ENCODE measurements at places on chromosomes 11 and 22.
A peak's percentile ranks its signal among the peaks of the same experiment; 100 is the strongest.

- no peak for DNase-seq
Observed at GRCh38 chr22:40958299-40958698, 7.1 kb downstream of the RBX1 start.

- no peak for DNase-seq
Observed at GRCh38 chr11:64665411-64665821, 57.6 kb downstream of the NRXN2 start.

GRCh38 chr11:11270236-11270775 lies 82.7 kb downstream of the CSNK2A3 start:
- DNase-seq: no peak

DNA sequence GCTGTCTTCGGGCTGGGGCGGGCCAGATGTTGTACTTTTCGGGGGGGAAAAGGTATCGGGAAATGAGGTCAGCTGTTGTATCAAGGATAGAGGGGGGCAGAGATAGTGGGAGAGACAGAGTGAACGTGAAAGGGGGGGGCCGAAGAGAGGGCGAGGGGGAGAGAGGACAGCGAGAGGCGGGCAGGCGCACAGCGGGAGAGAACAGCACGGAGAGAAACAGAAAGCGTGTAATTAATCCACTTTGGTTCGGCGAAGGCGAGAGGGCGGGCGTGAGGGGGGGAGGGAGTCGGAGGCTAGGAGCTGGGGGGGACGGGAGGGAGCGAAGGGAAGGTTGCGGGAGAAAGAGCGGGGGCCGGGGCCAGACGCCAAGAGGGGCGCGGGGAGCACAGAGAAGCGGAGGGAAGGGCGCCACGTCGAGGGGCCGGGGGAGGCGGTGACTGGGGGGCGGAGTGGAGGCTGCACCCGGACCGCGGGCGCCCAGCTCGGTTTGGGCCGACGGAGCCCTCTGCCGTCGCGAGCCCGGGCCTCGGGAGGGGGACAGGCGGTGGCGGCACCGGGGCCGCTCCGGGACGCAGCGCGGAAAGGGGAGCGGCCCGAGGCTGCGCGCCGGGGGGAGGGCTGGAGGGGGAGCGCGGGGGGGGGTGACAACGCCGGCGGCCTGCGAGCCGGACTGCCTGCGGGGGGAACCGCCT lies 612 bp downstream of the IGF2 start:
- DNase-seq: no peak

DNA sequence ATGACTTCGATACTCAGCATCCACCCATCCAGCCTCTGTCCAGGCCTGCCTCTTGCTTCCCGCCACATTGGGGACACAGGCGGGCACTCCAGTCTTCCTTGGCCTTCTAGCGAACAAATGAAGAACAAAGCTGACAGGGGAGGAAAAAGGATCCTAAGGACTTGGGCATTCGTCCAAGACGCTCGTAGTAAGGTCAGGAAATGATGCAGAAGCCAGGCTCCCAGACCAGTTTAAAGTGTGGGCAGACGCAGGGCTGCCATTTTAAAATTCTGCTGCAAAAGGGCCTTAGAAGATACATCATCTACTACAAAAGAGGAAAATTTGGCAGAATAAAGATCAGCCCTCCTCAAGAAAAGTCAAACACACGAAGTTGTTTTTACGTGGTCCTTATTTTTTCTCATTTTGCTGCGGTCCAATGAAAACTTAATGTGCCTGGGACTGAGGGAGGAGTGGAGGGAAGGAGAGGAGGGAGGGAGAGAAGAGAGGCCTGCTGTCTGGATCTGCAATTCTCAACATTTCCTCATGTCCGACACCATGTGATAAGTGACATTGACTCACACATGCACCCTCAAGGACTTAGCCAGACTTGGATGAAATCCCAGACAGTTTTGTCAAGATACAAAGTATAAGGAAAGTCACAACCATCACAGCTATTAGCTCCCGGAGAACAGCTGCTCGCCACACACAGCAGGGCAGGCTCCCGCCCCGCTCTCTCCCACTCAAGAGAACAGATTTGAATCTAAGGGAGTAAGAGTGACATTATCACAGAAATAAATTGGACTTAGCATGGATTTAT lies 5.7 kb downstream of the DNAL4 start:
- DNase-seq: no peak

DNA sequence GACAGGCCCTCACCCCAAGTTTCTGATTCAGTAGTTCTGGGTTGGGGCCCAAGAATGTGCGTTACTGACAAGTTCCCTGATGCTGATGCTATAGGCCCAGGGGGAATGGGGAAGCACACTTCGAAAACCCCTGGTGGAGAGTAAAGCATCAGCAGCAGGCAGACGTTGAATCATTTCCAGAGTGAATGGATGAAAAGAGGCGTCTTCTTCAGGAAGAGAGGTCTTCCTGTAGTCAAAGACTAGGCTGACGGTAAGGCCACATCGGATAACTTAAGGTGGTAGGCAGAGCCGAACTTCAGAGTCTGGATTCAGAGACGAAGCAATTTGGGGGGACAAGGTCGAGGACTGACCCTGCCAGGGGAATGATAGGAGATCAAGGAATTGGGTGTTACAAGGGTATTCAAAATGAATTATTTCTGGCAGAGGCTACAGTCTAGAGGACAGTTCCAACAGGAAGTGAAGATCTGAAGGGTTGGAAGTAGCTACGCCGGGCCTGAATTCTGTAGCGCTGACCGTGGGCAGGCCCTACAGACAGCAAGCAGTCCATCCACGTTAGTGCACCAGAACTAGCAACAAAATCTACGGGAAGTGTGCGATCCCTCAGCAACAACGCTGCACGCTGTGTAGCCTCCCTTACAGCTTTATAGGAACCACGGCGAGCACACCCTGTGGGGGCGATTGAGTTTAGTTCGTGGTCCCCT lies 862 bp upstream of the CENATAC start:
- DNase-seq: no peak

DNA sequence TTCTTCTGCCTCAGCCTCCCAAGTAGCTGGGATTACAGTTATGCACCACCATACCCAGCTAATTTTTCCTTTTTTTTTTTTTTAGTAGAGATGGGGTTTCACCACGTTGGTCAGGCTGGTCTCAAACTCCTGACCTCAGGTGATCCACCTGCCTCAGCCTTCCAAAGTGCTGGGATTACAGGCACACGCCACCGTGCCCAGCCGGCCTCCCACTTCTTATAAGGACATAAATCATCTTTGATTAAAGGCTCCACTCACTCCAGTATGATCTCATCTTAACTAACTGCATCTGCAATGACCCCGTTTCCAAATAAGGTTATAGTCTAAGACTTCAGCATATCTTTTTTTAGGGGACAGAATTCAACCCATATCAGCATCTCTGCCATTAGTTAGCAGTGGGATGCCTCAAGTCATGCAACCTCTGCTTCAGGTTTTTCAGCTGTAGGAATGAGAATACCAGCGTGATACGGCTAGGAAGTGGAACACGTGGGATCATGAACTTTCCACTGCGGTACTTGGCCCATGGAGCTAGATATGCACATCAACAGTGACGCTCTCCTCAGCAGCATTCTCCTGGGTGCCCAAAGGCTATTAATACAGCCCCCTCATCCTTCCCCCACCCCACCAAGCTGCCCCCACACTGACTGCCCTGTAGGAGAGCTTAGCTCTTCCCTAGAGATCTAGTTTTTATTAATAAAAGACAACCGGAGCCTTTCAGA lies 41.4 kb downstream of the MCHR1 start:
- DNase-seq: no peak

- no peak for DNase-seq
Observed at GRCh38 chr11:115488945-115489344, 15.3 kb downstream of the CADM1 start.

GRCh38 chr11:34633640-34633989 lies 12.7 kb downstream of the EHF start:
- DNase-seq: no peak

DNA sequence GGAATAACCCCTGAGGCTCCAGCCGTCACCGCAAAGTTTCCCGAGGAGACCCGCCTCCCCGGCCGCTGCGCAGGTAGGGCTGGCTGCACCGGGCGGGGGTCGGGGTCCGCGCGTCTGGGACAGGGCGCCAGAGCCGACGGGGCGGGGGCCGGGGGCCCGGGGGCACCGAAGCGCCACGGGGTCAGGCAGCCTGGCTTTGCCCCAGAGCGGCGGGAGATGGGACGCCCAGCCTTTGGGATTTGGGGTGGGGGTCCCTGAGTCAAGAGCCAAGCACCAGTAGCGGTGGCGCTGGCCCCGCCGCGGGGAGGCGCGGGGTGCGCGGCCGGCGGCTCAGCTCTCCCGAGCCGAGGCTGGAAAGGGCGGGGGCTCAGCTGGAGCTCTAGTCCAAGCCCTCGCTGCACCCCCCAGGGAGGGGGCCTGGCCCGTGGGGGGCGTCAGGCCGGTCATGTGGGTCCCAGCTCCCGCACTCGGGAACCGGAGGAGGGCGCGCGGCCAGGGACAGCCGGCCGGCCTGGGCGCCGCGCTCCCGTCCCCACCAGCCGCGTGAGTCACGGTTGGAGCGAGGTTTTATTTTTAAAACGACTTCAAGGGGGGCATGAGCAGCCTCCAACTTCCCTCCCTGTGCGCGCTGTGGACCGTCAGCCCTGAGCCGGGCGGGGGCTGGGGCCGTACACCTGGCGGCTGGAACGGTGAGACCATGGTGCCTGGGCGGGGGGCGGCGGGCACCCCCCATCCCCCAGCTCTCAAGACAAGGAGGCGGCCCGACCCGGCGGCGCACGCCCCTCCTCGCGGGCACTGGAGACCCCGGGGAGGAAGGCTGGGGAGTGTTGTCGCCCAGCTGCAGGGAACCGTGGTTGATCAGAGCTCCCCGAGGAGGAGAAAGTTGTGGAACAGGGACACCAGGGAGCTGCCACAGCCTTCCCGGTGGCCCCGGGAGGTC lies 626 bp downstream of the FLRT1 start:
- DNase-seq: no peak

DNA sequence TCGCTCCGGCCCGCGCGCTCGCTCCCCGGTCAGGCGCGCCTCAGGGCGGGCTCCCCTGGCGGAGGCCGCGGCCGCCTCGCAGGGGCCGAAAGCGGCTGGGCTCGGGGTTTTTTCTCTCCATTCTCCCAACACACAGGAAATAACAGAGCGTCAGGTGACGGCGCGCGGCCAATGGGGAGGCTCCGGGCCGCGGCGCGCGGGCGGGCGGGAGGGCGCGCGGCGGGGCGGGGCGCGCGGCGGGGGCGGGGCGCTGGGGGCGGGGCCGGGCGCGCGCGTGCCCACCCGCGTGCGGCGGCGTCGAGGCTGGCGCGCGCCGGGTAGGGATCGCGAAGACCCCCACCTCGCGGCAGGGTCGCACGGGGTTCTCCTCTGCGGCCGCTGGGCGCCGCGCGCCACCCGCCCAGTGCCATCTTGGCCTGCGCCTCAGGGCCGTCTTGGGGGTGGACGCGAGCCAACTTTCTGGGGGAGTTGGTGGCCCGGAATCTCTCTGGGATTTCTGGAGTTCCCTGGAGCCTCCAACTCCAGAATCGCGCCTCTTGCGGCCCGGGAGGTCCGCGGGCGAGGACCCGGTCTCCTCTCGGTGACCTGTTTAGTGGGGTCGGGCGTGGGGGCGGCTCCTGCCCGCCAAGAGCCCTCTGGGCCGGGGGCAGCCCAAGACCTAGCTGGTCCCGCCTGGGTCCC lies at the start of gene TCF20:
Gene TCF20, minus strand, starts transcription at position 144 of the 681 bp plus-strand sequence. CDS start 55,348 bp downstream, outside the sequence.
- DNase-seq: peak; percentile 83

DNA sequence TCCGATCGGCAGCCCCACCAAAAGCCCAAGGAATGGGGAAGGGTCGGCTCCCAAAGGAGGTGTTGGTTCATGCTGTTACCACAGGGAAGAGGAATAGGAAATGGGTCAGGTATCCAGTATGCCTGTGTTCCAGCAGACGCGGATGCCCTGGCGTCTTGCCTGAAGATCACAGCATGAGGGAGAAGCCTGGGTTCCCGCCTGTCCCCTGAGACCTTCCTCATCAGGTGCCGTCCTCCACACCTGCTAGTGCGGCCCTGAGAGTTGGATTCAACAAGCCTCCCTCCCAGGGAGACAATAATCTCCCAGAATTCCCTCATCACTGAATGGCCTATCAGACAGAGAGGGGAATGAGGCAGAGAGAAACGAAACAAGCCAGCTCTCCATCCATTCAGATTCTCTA lies 92.2 kb downstream of the SPATA19 start:
- DNase-seq: no peak

GRCh38 chr11:123573286-123573685 lies 81.1 kb downstream of the SCN3B start:
- DNase-seq: no peak

GRCh38 chr22:35629406-35630216 lies 12.5 kb upstream of the MB start:
- DNase-seq: peak; percentile 26

DNA sequence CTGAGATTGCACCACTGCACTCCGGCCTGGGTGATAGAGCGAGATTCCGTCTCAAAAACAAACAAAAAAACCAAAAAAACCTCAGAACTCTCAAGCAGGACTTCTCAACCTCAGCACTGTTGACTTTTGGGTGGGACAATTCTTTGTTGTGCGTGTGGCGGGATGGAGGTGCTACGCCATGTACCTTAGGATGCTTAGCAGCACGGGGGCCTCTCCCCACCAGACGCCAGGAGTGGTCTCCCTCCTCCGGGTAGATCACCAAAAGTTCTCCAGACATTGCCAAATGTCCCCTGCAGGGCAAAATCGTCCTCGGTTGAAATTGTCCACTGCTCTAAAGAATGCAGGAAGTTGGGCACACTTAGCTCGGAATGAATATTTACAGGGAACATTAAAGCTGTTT lies 26.9 kb upstream of the ATXN10 start:
- no peak for DNase-seq

- DNase-seq: peak; percentile 78
Observed at GRCh38 chr11:114183044-114183511, 113.1 kb upstream of the NNMT start.

- DNase-seq: no peak
Observed at GRCh38 chr11:132803436-132803835, 728.9 kb downstream of the OPCML start.

DNA sequence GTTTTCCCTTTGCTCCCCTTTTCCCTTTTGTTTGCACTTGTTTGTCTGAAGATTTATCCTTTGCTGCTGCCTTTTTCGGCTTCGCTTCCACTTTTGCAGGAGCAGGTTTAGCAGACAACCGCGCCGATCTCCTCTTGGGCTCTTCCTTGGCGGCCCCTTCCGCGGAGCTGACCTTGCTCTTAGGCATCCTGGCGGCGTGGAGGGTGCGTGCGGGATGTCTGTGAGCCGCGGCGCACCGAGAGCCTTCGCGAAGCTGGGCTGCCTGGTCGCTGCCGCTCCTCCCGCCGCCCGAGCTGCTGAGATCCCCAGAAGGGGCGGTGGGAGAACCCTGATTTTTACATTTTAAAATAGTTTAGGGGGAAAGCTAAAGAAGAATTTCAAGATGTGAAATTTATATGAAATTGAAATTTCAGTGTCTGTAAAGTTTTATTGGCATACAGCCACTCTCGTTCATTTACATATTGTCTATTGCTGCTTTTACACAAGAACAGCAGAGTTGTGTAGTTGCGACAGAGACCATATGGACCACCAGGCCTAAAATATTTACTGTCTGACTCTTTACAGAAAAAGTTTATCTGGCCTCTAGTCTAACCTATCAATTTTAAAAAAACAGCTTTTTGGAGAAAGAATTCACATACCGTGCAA lies 105.2 kb upstream of the RRM1 start:
- no peak for DNase-seq

All from immature natural killer cell (primary cell).